LHCN-M2 (cell line): ENCODE measurements at places on chromosomes 7 and 10. TPM values are rescaled to one million over a fixed set of nuclear protein-coding genes. Genes with fewer than 3 reads are reported as not detected.

DNA sequence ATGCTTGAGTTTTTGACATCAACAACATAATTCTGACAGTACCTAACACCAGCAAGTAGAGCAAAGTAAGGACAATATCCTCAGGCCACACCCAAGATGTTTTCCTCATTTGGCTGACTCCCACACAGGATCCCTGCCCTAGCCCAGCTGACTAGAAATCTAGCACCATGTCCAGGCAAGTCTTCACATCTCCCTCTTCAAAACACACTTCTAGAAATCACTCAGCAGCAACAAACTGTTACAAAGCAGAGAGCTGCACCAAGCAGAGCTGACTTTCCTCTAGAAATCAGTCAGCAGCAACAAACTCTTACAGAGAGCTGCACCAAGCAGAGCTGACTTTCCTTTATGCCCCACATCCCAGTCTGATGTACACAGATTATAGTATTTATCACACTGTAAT lies 7.7 kb downstream of the TMEM168 start:
- no peak for DNase-seq

- no peak for DNase-seq
These were observed 109.1 kb downstream of the DNAJB6 start for GRCh38 chr7:157445956-157446295.

GRCh38 chr7:135710417-135711138 lies 17.4 kb downstream of the SLC13A4 start:
- DNase-seq = no peak

DNA sequence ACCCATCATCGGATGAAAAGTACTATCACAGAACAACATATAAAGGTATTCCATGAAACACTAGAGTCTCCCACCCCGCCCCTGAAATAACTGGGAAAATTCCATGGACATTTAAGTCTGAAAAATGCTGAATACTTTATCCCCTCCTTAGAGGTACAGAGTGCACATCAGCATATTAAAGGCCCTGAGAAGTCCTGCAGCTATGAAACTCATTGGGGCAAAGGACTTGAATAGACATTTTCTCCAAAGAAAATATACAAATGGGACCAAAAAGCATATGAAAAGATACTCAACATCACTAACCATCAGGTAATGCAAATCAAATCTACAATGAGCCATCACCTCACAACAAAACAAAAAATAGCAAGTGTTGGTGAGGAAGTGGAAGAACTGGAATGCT lies 18.9 kb downstream of the XPNPEP1 start:
- no peak for DNase-seq

- DNase-seq = peak; percentile 32
These were observed 588 bp downstream of the GET4 start for GRCh38 chr7:876972-877311.

The TMEM139 gene
- total RNA-seq = not detected in 2 replicates

GRCh38 chr10:103854265-103854685 lies 1.1 kb downstream of the SH3PXD2A start:
- peak; percentile 61 for DNase-seq

- DNase-seq = no peak
These were observed 480.3 kb downstream of the RPS24 start for GRCh38 chr10:78513986-78514385.

The HIP1 gene
- total RNA-seq = 21.0 and 22.4 TPM in 2 replicates

GRCh38 chr7:77284005-77284404 lies 84.4 kb upstream of the FGL2 start:
- no peak for DNase-seq

The DNAJC12 gene
- 6.9 and 9.4 TPM in 2 replicates for total RNA-seq

- peak; percentile 72 for DNase-seq
These were observed 181.3 kb downstream of the SDK1 start for GRCh38 chr7:3482147-3482921.

The NANOS1 gene
- 0.45 and 0.98 TPM in 2 replicates for total RNA-seq

- no peak for DNase-seq
These were observed 83.9 kb downstream of the FGFR2 start for GRCh38 chr10:121514141-121514865.

GRCh38 chr10:131200856-131201470 lies 110.6 kb downstream of the TCERG1L start:
- no peak for DNase-seq

The FUOM gene
- total RNA-seq = 20.1 and 21.2 TPM in 2 replicates

GRCh38 chr7:128701062-128701785 lies 29.1 kb downstream of the GARIN1A start:
- DNase-seq = no peak

The CPA2 gene
- total RNA-seq = not detected in 2 replicates

The ANKRD7 gene
- total RNA-seq = 1.5 and 3.6 TPM in 2 replicates

- DNase-seq = no peak
These were observed 4.2 kb downstream of the CTBP2 start for GRCh38 chr10:125156196-125156595.

The FAM237B gene
- not detected in 2 replicates for total RNA-seq

GRCh38 chr7:43535031-43535451 lies 47.9 kb upstream of the STK17A start:
- peak; percentile 45 for DNase-seq

DNA sequence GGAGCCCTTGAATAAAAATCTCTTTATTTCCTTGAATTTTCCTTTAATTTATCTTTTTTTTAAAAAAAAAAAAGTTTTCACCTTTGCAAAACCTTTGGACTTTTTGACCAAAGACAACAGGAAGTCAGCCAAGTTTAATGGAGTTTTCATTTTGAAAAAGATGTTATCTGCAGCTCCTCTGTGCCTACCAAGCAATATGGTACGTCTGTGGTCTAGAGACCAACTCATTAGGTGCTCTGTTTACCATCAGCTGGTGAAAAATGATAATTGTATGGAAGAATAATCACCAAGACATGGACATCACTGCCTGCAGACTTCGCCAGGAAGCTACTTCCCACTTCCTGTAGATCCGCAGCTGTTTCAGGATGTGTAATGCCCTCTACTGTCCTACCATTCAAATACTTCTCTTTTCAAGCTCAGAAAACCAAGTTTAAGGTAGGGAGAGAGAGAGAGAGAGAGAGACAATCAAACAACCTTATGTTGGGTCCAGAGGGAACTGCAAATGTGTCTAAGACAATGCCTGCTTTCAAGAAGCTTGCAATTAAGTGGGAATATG lies 18.7 kb downstream of the PLXNA4 start:
- no peak for DNase-seq

DNA sequence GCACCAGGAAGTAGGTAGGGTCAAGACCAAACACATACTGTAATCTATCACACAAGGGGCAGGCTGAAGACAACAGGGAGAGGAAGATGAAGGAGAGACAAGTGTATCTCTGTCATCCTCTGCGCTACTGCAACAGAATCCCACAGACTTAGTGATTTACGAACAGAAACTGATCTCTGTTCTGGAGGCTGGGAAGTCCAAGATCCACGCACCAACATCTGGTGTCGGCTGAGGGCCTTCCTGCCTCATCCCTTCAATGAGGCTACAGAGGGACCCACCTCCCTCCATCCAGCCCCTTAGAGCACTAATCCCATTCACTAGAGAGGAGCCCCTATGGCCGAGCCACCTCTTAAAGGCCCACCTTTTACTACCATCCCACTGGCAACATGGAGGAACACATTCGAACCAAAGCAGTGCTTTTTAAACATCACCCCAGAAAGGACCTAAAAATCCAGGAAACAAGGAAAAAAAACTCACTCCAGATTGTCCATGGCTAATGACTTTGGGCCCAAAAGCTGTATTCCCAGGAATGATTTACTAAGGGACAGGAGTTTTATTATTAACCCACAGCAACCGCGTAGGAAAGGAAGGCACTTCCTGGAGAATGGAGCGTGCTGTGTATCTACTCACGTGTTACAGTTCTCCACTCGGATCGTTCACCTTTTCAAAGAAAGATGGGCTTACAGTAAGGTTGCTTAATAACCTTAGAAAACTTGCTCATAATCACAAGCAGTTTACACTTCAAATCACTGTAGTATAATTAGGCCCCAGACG lies 4.2 kb downstream of the BNIP3 start:
- no peak for DNase-seq

GRCh38 chr7:22864301-22864700 lies 41.7 kb upstream of the TOMM7 start:
- peak; percentile 25 for DNase-seq

The ECHDC3 gene
- 3.2 and 6.5 TPM in 2 replicates for total RNA-seq

GRCh38 chr10:116608686-116609594 lies 11.8 kb upstream of the PNLIPRP2 start:
- DNase-seq = no peak
